Bronchial smooth muscle cell (primary cell): ENCODE measurements at places on chromosomes 6 and 20. TPM values are rescaled to one million over a fixed set of nuclear protein-coding genes. Genes with fewer than 3 reads are reported as not detected.

The RPRD1B gene
- 13.6 and 16.7 TPM in 2 replicates for total RNA-seq

The ANKRD6 gene
- total RNA-seq: 0.47 and 0.60 TPM in 2 replicates

The CFAP206 gene
- total RNA-seq: 0.16 and 0.34 TPM in 2 replicates

The ZNF334 gene
- 2.4 and 7.0 TPM in 2 replicates for total RNA-seq

The RIN2 gene
- 44.6 and 49.5 TPM in 2 replicates for total RNA-seq

The RSPO3 gene
- 0.77 and 2.7 TPM in 2 replicates for total RNA-seq
